Immature natural killer cell (primary cell): ENCODE measurements at places on chromosomes 7 and 10. TPM values are rescaled to one million over a fixed set of nuclear protein-coding genes. Genes with fewer than 3 reads are reported as not detected.

- no peak overlapping the region for H3K4me3 ChIP-seq
- no peaks in the 10 kb centered on the region for H3K4me1 ChIP-seq
- no peaks in the 10 kb centered on the region for H3K36me3 ChIP-seq
- no peak overlapping the region for H3K27ac ChIP-seq
Observed at GRCh38 chr10:54614072-54614471, 187.0 kb downstream of the PCDH15 start.

- H3K36me3 ChIP-seq = no peaks in the 10 kb centered on the region
- H3K27me3 ChIP-seq = peaks cover 11% of the 10 kb centered on the region
- H3K4me1 ChIP-seq = peaks cover 44% of the 10 kb centered on the region
- DNase-seq = no peak
Observed at GRCh38 chr10:97499561-97500296, 1.0 kb downstream of the UBTD1 start.

DNA sequence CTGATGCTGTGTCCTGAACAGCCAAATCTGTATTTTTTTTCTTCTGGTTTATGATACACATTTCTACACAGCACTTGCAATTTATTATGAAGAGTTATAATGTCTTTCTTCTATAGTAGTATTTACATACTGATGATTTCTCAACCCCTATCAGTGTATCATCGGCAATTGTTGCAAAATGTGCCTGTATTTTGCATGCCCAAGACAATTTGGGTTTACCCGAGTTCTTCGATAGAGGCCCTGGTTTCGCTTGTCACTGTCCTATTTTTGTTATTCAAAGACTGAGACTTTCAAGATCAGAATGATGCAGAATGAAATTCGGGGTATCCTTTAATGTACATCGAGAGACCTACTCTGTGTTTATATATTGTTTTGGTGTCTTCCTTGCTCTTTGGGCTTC lies 184.5 kb upstream of the PRSS58 start:
- no peak overlapping the region for H3K4me3 ChIP-seq
- peaks cover 7% of the 10 kb centered on the region for H3K4me1 ChIP-seq
- H3K27me3 ChIP-seq = peaks cover 5% of the 10 kb centered on the region
- H3K36me3 ChIP-seq = no peaks in the 10 kb centered on the region
- H3K27ac ChIP-seq = no peak overlapping the region

DNA sequence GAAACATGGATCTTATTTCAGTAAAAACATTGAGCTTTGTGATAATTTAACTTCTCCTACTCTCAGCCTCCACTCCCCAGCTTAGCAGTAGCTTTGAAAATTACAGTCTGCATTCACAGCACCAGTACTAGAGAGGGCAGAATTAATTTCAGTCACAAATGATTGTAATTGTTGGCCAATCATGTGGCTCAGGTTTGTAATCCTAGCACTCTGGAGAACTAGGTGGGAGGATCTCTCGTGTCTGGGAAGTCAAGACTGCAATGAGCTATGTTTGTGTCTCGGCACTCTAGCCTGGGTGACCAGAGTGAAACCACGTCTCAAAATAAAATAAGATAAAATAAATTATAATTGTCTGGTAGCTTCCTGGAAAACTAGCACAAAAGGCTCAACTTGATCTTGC lies 620.9 kb downstream of the TNS3 start:
- no peak overlapping the region for H3K27ac ChIP-seq
- no peak for DNase-seq
- H3K4me3 ChIP-seq = no peak overlapping the region
- H3K4me1 ChIP-seq = no peaks in the 10 kb centered on the region
- H3K27me3 ChIP-seq = no peaks in the 10 kb centered on the region

GRCh38 chr7:130266258-130266960 lies at the start of gene CPA2:
Gene CPA2 (plus strand): TSS chr7:130266863. CDS start chr7:130266882, 19 bp downstream.
- H3K27me3 ChIP-seq = peaks cover 20% of the 10 kb centered on the region
- no peak within 1 kb of the TSS for H3K4me3 ChIP-seq
- H3K4me1 ChIP-seq = no peaks in the 10 kb centered on the region
- H3K36me3 ChIP-seq = no peaks in the 10 kb centered on the region

The RAMP3 gene
- not detected for polyA plus RNA-seq
